ENCODE measurements at places on chromosomes 1 and 21.

GRCh38 chr1:222240536-222241181 is 307.2 kb downstream of the HHIPL2 start:
- no peak for DNase-seq

- DNase-seq, result no peak
These were observed 66.8 kb upstream of the ACTL8 start for GRCh38 chr1:17688217-17688810.

DNA sequence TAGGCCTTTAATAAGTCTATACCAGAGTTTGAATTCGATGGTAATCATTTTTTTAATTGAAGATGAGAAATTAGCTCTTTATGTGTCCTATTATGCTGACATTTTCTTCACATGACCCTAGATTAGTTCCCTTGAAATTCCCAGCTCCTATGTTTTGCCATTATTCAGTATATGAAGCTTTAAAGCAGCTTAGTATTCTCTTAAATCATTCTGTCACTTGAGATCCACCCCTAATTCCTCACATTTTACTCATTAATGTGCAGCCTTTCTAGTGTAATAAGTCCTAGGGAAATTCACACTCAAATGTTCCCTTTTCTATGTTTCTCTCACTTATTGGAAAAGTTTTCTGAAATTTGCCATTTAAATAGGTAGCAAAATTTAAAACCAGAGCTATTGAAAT is 704.5 kb upstream of the B3GALT2 start:
- DNase-seq, result no peak

DNA sequence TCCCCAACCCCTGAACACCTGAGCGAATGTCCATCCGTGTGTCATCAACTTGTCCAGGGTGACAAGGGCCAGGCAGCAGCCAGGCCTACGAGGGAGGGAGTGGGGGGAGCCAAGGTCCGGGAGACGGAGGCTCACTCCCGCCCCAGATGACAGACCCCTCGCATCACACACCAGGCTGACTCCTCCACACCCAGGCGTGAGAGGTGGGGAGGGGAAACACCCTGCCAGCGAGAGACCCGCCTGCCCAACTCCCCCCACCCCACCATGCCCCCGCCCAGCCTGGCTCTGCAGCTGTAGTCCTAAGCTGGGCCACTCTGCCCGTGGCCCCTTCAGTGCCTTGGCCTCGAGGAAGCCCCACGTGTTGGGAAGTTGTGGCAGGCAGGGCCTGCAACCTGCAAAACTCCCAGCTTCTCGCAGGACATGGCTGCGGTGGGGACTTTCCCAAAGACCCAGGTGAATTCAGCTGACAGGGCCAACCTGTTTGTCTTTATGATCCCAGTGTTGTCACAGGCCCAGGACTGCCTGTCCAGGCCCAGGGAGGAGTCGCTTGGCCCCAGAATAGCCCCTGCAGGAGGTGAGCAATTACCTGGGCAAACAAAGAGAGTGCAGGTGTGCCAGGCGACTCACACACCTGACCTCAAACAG is 62.9 kb downstream of the RIPK4 start:
- DNase-seq, result no peak

- DNase-seq, result no peak
These were observed 31.2 kb upstream of the COL6A2 start for GRCh38 chr21:46066591-46067331.

Measured in activated CD8-positive, alpha-beta T cell treated with anti-CD3 and anti-CD28 coated beads for 36 hours (primary cell).